ENCODE measurements at places on chromosomes 4 and X.

DNA sequence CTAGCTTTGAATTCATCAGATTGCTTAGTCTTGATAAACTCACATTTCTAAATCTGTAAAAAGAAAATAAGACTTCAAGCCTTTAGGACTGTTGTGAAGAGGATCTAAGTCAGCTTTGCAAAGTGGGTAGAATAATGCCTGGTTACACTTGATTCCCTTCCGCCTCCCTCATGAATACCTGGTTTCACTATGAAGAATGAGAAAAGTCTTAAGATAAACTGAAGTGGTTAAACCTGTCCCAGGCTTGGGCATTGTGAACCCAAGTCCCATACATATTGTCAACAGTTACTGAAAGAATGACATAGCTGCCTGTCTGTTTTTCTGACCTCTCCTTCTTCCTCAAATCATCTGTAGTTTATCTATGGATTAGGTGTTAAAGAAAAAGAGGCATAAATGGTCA is 16.7 kb upstream of the GBA3 start:
- DNase-seq = no peak

GRCh38 chr4:147400721-147401120 is 80.2 kb upstream of the EDNRA start:
- no peak for DNase-seq

GRCh38 chr4:105145156-105145902 is 1.3 kb upstream of the TET2 start:
- DNase-seq = no peak

- DNase-seq = no peak
These were observed 230.0 kb upstream of the LNX1 start for GRCh38 chr4:53821179-53821851.

DNA sequence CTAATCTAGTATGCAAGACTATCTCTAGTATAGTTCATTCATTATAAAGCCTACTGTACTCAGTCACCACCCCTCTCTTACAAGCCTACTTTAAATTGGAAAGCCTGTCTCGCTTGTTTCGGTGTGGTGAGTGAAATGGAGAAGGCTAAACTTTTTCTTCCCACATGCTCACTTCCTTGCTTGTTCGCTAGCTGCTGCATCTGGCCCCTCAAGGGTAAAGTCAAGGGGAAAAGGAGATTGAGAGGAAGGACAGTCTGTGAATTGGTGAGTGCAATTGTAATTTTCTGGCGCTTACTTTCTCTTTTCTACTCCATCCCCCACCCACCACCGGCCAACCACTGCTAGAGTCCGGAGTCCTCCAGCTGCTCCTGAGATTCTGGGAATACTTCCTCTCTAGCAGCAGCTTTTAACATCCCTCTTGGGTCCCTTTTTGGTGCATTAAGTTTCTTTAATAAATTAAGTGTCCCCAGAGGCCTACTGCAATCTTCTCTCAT is 12.1 kb upstream of the ARAP2 start:
- no peak for DNase-seq

DNA sequence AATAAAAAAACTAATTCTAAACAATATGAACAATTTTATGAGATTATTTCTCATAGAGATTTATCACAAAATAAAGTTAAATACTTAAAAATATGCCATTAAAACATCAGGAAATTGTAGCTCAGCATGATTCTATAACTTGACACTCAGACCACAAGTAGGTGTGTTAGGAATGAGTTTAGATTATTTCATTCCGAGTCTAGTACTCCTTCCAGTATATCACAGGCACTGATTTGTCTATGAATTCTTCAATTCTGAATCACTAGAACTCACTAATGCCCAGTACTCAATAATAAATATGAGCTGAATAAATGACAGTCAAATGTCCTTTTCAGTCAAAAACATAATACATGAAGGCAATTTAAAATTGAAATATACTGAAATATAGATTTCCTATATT is 22.2 kb downstream of the BOD1L1 start:
- DNase-seq = no peak

DNA sequence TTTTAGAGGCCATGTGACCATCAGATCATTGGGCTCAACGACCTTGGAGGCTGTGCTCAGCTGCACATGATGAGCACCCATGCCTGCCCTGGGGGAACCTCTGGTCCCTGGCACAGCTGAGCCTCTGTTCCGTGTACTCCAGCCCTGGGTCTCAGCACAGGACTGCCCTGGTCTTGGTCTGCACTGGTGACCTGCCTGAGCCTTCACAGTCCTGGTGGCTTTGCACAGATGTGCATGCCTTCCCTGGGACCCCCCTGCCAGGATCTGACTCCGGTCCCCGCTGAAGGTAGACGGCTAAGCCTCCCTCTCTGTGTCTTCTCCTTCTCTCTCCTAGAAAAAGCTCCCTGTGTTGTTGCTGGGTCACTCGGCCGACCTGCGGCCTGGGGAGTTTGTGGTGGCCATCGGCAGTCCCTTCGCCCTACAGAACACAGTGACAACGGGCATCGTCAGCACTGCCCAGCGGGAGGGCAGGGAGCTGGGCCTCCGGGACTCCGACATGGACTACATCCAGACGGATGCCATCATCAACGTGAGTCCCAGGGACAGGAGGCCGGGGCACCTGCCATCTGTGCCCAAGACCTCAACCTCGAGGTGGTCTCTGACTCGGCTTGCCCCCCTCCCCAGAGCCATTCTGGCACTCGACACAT is 21.6 kb downstream of the HTRA3 start:
- DNase-seq = no peak

- no peak for DNase-seq
These were observed 20.3 kb downstream of the L1CAM start for GRCh38 chrX:153865685-153866084.

DNA sequence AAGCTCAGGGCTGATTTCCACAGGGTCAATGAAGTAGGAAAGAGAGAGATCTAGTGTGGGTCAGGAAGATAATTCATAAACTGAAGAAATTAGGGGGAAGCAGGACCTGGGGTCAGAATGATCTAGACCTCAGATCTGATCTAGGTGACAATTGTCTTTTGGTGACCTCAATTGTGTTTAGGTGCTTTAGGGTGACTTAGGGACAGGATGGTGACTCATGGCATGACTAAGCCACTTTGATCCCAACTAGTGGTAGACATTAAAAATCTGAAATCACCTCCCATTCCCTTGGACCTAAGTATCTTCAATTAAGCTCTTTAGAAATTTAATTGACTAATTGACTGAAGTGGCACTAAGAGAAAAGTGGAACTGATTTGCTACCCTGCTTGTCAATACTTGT is 36.7 kb upstream of the GRXCR1 start:
- DNase-seq = no peak

DNA sequence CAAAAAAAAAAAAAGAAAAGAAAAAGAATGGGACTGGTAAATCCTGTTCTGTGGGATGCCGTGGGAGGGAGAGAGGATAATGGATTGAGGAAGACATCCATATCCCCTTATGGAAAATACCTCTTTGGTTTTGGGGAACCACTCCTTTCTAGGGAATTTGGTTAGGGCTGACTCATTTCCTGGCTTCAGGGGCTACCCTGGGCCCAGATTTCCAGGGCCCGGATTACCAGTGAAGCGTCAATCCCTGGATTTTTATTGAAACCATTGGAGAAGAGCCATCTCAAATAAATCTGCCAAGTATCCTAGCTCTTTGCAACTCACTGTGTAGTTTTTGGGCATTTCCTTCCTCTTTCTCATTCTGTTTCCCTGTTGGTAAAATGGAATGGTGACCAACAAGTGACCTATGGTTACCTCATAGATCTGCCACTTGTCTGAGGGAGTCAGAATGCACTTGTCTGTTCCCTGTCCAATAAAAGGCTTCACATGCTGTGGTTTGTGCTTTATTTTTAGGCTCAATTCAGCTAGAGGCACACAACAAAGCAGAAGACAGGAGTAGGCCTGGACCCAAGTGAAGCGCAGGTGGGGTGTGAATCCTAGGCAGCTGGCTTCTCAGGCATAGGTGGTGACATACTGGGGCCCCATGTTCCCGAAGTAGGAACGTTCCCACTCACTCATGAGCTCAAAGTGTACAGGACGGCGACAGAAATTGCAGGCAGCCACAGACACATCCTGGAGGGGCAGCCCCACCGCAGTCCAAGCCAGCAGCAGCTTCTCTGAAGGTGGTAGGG is 8.6 kb downstream of the APEX2 start:
- peak; percentile 36 for DNase-seq

Data from CD4-positive, alpha-beta T cell treated with Interleukin-17A for 4 hours (primary cell).